ENCODE measurements at places on chromosomes 1 and 21.

DNA sequence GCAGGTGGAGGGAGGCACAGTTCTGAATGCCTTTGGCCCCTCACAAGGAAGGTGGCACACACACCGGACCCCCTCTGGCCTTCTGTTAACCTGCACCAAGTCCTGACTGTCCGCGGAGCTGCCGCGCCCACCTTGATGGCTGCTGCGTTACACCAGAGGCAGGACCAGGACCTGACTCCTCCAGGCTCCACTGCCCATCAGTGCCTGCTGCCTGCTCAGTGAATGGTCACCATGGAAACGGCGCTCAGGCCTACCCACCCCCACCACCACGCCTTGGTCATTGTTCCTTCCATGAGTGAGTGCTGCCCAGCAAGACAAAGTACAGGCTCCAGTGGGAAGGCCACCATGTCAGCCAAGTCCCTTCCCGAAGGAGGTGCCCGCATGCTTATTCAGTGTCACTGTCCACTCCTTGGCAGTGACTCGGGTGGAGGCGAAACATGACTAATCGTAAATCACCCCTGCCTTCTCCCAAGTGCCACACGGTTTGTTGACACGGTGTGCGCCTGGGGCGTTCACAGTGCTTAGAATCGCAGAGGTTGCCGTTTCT, 57.3 kb downstream of the SLC37A1 start:
- H3K27ac ChIP-seq, result no peak overlapping the region
- H3K36me3 ChIP-seq, result no peaks in the 10 kb centered on the region
- no peak for DNase-seq
- no peaks in the 10 kb centered on the region for H3K4me1 ChIP-seq
- no peak overlapping the region for H3K4me3 ChIP-seq

DNA sequence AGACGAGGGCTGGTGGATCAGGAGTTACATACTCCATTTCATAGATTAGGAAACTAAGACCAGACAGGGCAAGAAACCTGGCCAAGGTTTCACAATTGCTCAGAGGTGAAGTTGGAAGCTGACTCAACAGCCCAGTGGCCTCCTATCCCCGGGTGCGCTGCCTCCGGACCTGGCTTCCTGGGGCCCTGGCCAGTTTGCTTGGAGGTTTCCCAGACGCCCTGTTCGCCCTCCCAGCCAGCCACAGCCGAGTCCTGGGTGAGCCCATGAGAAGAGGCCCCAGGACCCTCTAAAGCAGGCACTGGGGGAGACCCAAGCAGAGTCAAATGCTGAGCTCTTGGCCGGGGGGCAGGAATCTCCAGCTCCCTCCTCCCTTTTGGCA, 180.1 kb downstream of the ZBTB18 start:
- DNase-seq, result no peak
- H3K36me3 ChIP-seq, result no peaks in the 10 kb centered on the region
- H3K4me1 ChIP-seq, result no peaks in the 10 kb centered on the region
- H3K4me3 ChIP-seq, result no peak overlapping the region
- no peak overlapping the region for H3K27ac ChIP-seq

GRCh38 chr1:72394457-72394856, 112.1 kb upstream of the NEGR1 start:
- H3K27ac ChIP-seq, result no peak overlapping the region
- no peaks in the 10 kb centered on the region for H3K36me3 ChIP-seq
- no peak overlapping the region for H3K4me3 ChIP-seq
- DNase-seq, result no peak

DNA sequence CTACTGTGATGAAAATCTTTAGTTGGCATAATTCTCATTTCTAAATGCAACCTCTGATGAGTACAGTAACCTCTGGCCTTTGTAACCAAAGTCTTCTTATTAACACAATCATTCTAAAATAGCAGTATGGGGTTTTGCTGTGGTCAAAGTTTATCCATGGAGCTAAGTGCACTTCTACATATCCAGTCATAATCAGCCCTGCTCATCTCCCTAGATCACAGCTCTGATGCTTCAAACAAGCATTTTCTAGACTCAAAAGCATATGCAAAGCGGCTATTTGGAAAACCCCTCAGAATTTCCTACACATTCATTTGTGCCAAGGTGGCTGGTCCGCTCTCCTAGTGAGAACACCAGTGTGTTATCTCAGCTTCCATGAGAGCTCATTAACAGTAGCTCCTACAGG, 418.6 kb downstream of the MRPL39 start:
- no peak for DNase-seq
- no peaks in the 10 kb centered on the region for H3K27me3 ChIP-seq
- H3K4me3 ChIP-seq, result no peak overlapping the region
- no peaks in the 10 kb centered on the region for H3K4me1 ChIP-seq
- no peaks in the 10 kb centered on the region for H3K36me3 ChIP-seq

GRCh38 chr1:22206551-22207125, 63.7 kb upstream of the WNT4 start:
- DNase-seq, result no peak
- no peak overlapping the region for H3K27ac ChIP-seq
- H3K27me3 ChIP-seq, result peaks cover 20% of the 10 kb centered on the region
- no peaks in the 10 kb centered on the region for H3K36me3 ChIP-seq
- H3K4me3 ChIP-seq, result no peak overlapping the region

GRCh38 chr1:17682400-17682799, 72.7 kb upstream of the ACTL8 start:
- H3K27ac ChIP-seq, result no peak overlapping the region
- H3K27me3 ChIP-seq, result no peaks in the 10 kb centered on the region
- no peak for DNase-seq
- H3K4me3 ChIP-seq, result no peak overlapping the region
- H3K4me1 ChIP-seq, result no peaks in the 10 kb centered on the region

DNA sequence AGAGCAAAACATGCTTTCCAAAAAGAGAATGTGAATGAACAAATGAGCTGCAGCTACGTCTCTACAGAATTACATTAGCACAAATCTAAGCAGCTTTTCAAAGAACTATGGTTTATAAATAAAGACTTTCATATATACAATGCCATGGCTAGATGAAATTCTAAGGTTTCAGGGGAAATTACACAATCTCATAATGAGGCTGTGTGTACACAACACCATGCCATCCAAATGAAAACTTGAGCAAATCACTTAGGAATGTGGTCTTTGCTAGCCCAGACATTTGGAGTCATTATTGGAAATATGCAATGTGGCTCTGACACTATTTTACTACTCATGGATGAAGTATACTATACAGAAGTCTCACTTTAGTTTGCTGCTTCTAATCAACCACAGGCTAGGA, 37.5 kb downstream of the SPAG17 start:
- no peak overlapping the region for H3K4me3 ChIP-seq
- DNase-seq, result no peak
- H3K27ac ChIP-seq, result no peak overlapping the region
- H3K27me3 ChIP-seq, result no peaks in the 10 kb centered on the region
- no peaks in the 10 kb centered on the region for H3K4me1 ChIP-seq

- DNase-seq, result peak; percentile 82
- H3K27me3 ChIP-seq, result no peaks in the 10 kb centered on the region
These were observed 64.2 kb downstream of the PIK3CD start for GRCh38 chr1:9715536-9716226.

DNA sequence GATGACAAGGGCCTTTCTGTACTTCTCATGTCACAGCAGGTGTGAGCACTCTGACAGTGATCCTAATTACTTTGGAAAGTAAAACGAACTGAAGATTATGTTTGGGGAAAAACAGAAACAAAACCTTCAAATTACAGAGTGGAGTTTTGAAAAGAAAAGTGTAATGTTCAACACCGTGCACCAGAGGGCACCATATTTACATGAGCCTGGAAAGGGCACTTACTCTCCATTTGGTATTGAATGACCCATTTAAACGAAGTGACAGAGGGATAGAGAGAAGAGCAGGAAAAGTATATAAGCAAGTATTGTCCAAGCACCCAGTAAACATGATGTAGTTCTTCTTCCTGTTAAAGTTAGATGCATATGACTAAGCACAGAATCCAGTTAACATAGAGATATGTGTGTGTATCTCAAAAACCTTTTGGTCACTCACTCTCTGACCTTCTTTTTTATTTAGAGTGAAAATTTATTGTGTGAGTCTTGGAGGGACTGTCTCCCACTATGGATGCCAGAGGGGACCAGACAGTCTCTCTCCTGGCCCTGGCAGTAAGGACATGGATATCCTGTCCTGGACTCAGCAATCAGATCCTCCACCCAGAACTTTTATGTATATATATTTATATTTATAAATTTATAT, 3.8 kb upstream of the RGSL1 start:
- no peaks in the 10 kb centered on the region for H3K36me3 ChIP-seq
- H3K27me3 ChIP-seq, result no peaks in the 10 kb centered on the region
- H3K4me3 ChIP-seq, result no peak overlapping the region
- H3K27ac ChIP-seq, result no peak overlapping the region

DNA sequence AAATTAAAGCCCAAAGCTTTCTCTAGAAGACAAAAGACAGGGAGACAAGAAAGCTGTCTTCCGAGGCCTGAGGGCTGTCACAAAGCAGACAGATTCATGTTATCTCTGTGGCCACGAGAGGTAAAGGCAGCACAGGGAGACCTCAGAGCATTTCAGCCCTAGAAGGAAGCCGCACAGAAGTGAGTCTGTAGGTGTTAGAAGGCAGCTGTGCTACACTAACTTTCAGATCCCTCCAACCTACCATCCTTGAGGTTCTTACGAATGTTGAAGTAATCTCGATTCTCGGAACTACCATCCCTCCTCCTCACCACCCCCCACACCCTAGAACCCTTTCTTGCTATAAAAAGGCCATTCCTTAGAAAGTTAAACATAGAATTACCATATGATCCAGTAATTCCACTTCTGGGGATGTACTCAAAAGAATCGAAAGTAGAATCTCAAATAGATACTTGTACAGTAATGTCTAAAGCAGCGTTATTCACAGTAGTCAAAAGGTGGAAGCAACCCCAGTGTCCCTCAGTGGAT, 21.5 kb upstream of the LYST start:
- peak overlapping the region; percentile 59 for H3K4me3 ChIP-seq
- no peaks in the 10 kb centered on the region for H3K36me3 ChIP-seq
- H3K27me3 ChIP-seq, result no peaks in the 10 kb centered on the region
- peak; percentile 70 for DNase-seq
- H3K27ac ChIP-seq, result peak overlapping the region; percentile 48
- peaks cover 34% of the 10 kb centered on the region for H3K4me1 ChIP-seq

GRCh38 chr1:109618661-109619575, 498 bp downstream of the GNAT2 start:
- peaks cover 49% of the 10 kb centered on the region for H3K4me1 ChIP-seq
- H3K4me3 ChIP-seq, result peak overlapping the region; percentile 94
- DNase-seq, result no peak
- H3K27me3 ChIP-seq, result no peaks in the 10 kb centered on the region
- H3K36me3 ChIP-seq, result no peaks in the 10 kb centered on the region

- no peak overlapping the region for H3K27ac ChIP-seq
- DNase-seq, result no peak
- H3K4me3 ChIP-seq, result no peak overlapping the region
- H3K27me3 ChIP-seq, result no peaks in the 10 kb centered on the region
- no peaks in the 10 kb centered on the region for H3K4me1 ChIP-seq
These were observed 68.5 kb downstream of the GPR88 start for GRCh38 chr1:100606438-100606837.

GRCh38 chr1:22271847-22272801, 129.2 kb upstream of the WNT4 start:
- no peak for DNase-seq
- H3K4me3 ChIP-seq, result no peak overlapping the region
- H3K27me3 ChIP-seq, result peaks cover under 1% of the 10 kb centered on the region
- H3K4me1 ChIP-seq, result no peaks in the 10 kb centered on the region

GRCh38 chr1:161972828-161973227, 50.8 kb downstream of the OLFML2B start:
- no peak overlapping the region for H3K4me3 ChIP-seq
- no peak for DNase-seq
- H3K27ac ChIP-seq, result no peak overlapping the region
- no peaks in the 10 kb centered on the region for H3K4me1 ChIP-seq
- no peaks in the 10 kb centered on the region for H3K27me3 ChIP-seq
- H3K36me3 ChIP-seq, result no peaks in the 10 kb centered on the region

- no peak overlapping the region for H3K27ac ChIP-seq
- no peak overlapping the region for H3K4me3 ChIP-seq
- no peaks in the 10 kb centered on the region for H3K36me3 ChIP-seq
- no peak for DNase-seq
- H3K27me3 ChIP-seq, result no peaks in the 10 kb centered on the region
These were observed 5.5 kb upstream of the FMO2 start for GRCh38 chr1:171179318-171180227.

DNA sequence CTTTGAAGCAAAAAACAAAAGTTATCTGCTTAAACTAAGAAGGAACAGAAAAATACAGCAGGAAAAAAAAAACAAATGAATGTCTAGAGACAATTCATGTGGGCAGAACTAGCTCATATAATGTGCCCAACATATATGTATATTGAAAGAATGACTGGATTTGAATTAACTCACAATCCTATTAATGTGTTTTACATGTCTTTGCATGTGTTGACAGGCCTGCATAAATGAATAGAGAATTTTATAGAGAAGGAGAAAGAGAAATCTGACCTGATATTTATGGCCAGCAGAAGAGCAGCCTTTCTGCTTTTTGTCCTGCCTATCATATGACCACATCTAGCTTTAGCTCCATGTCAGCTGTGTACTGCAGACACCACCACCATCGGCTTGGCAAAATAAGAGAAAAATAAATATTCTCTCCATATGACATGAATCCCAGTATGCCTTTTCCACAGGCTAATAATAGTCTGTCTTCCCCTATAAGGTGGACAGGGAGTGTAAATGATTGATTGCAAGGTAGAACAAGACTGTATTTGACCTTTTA, 171.5 kb upstream of the PALMD start:
- H3K27ac ChIP-seq, result no peak overlapping the region
- H3K4me3 ChIP-seq, result no peak overlapping the region
- no peaks in the 10 kb centered on the region for H3K4me1 ChIP-seq
- H3K36me3 ChIP-seq, result no peaks in the 10 kb centered on the region
- no peaks in the 10 kb centered on the region for H3K27me3 ChIP-seq
- no peak for DNase-seq

GRCh38 chr1:37878071-37878470, 18.7 kb upstream of the MTF1 start:
- no peak overlapping the region for H3K27ac ChIP-seq
- H3K27me3 ChIP-seq, result no peaks in the 10 kb centered on the region

DNA sequence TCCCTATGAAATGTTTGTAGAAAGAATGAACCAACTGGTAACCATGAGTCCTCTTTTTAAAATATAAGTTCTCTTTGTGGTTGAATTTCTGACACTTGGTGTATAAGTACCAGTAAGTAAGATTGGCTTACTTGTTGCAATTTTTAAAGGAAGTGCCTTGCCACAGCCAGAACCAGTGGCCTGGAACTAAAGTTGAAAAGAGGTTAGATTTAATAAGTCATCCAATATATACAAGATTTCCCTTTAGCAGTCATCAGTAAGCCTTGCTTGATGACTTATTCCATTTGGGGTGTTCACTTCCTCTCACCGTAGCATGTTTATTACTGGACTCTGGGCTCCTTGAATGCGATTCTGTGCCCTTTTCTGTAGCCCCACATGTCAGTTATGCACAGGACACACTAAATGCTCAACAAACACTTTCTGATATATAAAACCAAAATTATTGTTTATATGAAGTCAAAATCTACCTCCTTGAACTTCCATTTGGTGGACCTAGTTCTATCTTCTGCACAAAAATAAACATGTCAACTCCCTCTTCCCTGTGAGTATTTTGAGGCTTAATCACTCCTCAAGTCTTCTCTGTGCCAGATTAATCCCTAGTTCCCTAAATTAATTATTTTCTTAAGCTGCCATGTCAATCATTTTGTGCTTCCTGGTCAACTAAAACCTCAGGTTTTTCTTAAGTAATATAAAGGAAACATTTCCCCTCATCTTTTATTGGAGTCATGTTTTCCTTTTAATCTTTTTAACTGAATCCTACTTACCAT, 218.1 kb downstream of the ST6GALNAC3 start:
- no peak overlapping the region for H3K27ac ChIP-seq
- H3K36me3 ChIP-seq, result no peaks in the 10 kb centered on the region
- H3K4me1 ChIP-seq, result peaks cover 69% of the 10 kb centered on the region
- no peak for DNase-seq

All from CD8-positive, alpha-beta memory T cell (primary cell).